ENCODE measurements at places on chromosomes 4 and X.

GRCh38 chr4:7867701-7868435, 71.8 kb downstream of the AFAP1 start:
- DNase-seq = no peak

GRCh38 chr4:123731035-123731434, 334.4 kb downstream of the SPRY1 start:
- DNase-seq = no peak

DNA sequence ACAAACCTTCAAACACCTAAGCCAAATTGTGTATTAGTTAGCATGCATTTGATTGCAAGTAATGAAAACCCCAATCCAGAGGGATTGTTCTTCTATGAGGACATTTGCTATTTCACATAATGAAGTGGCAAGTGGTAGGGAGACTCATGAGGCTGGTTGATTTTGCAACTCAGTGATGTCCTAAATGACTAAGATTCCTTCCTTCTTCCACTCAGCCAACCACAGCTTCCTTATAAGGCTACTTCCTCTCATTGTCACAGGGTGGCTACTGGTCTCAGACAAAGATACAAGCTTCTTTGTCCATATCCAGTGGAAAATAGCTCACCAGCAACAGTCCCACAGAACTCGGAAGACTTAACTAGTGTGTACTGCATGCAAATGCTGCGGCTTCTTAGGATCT, 5.3 kb upstream of the OTC start:
- DNase-seq = no peak

DNA sequence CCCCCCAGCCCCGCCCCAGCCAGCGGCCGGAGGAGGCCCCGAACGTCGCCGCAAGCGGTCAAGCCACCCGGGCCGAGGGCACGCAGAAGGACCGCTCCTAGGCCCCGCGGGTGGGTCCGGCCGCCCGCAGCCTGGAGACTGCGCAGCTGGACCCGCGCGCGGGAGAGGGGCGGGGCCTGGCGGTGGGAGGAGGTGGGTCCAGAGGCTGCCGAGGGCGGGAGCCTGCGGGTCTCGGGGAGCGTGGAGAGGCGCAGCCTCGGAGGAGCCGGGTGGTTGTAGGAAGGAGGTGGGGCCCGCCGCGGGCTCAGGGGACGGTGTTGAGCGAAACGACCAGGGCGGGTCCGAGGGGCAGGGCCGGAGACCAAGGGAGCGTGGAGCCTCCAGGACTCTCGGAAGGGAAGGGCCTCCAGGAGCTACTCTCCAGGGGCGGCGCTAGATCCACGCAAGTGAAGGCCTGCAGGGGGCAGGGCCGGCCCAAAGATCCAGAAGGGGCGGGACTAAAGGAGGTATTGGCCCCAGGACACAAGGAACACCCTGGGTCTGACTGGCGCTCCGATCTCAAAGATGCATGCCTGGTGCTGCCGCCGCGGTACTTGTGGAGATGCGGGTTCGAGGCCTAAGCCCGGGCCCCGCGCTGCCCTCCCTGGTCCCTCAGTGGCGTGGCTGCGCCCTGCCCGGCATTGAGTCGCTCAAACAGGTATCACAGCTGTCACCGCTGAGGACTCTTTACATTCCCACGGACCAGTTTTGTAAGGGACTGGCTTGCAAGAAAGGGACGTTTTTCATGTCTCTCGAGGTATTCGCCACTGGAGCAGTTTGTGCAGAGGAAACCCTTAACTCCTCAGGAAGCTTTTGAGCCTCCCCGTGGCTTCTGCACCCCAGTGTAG, 5.9 kb downstream of the TIMM17B start:
- DNase-seq = peak; percentile 58

GRCh38 chr4:130074096-130074495, 978.1 kb downstream of the C4orf33 start:
- DNase-seq = no peak

DNA sequence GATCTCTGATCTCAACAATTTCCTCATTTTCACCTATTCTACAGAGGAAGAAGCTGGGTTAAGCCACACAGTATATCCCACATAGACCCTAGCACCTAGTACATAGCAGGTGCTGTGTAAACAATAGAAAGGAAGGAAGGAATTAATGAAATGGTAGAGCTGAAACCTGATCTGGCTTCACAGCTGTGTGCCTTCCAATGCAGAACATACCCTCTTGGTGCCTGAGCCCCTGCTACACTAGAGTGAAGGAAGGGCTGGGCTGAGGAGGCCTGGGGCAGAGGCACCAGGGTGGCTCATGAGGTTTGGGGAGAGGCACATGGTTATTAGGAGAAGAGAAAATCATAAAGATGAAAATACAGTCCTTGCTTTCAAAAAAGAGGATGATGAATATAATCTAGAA, 21.3 kb downstream of the LRRC66 start:
- DNase-seq = no peak

DNA sequence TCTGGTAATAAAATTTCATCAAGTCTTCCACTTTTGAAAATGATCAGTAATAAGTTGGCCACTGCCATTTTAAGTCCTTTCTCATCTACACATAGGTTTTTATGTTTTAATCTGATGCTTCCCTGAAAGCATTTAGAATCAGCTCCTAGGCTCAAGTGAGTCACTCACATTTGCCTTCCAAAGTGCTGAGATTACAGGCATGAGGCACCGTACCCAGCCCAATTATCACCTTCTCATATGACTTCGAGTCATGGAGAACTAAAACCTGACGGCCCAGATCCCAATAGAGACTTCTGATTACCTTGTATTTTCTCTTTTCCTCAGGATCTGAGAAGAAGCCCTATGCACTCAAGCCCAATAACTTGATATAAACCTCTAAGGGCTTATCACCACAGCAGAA, 140.8 kb downstream of the OPHN1 start:
- no peak for DNase-seq

GRCh38 chr4:3467601-3468031, 4.5 kb downstream of the DOK7 start:
- DNase-seq = no peak

DNA sequence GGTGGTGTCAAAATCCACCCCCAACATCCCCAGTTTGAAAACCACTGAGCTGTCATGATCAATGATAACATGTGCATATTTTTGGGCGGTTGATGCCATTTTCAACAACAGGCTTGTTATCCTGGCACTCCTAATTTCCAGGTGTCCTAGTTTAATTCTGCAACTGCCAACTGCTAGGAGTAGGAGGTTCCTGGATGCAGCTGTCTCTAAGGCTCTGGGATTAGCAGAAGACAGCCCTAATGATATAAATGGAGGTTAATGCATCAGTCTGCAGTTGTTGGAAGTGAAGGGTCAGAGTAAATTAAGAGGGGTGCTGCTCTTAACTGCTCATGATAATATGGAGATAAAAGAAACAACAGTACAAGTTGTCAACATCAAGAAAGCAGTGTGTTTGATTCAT, 23.8 kb downstream of the ARFIP1 start:
- no peak for DNase-seq

- no peak for DNase-seq
Observed at GRCh38 chr4:140876615-140877364, 120.6 kb upstream of the TBC1D9 start.
